CD4-positive, alpha-beta T cell treated with Interleukin-2 at 100 ng/mL for 4 hours (primary cell): ENCODE measurements at places on chromosomes 7 and 10.
A peak's percentile ranks its signal among the peaks of the same experiment; 100 is the strongest.

- DNase-seq: no peak
These were observed 215.2 kb downstream of the RPS24 start for GRCh38 chr10:78248651-78249464.

DNA sequence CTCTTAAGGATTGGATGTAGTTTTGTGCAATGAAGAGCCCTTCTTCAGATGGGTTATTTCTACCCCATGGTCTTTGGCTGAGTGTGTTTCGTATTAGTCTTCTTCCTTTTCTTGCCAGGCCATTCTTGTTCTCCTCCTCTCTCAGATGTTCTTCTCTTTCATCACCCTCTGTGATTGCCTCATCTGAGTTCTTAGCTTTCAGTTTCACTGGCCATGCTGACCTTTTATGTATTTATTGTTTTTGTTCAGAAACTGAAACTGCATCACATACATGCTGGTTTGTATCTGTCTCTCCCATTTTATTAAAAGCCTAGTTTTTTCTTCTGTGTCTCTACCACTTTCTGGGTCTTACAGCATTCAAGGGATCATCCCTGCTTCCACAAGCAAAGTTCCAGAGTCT, 21.7 kb upstream of the PCGF5 start:
- DNase-seq: peak; percentile 56

GRCh38 chr7:74657692-74658177, at the start of gene GTF2I:
Gene GTF2I (plus strand): TSS chr7:74657718. CDS start chr7:74689129, 31,411 bp downstream.
- no peak for DNase-seq

GRCh38 chr7:29289156-29290021, 94.8 kb downstream of the CHN2 start:
- no peak for DNase-seq

DNA sequence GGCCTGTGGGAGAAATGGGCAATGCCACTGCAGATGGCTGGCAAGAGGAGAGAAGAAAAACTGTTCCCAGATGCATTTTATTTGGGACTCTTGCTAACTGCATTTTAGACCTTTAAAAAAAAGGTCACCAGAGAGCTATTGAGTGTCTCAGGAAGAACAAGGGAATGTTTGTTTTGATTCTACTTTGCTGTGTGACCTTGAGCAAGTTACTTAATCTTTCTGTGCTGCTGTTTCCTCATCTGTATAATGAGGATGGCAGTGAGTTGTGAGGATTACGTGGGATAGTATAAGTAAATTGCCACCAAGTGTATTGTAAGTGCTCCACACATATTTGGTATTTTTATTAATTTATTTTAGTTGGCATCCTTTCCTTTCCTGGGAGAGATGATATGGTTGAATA, 142.0 kb upstream of the AGK start:
- no peak for DNase-seq

GRCh38 chr7:4784799-4785198, 9.4 kb downstream of the AP5Z1 start:
- no peak for DNase-seq

- DNase-seq: no peak
These were observed 105.6 kb downstream of the SVIL start for GRCh38 chr10:29529146-29529545.

DNA sequence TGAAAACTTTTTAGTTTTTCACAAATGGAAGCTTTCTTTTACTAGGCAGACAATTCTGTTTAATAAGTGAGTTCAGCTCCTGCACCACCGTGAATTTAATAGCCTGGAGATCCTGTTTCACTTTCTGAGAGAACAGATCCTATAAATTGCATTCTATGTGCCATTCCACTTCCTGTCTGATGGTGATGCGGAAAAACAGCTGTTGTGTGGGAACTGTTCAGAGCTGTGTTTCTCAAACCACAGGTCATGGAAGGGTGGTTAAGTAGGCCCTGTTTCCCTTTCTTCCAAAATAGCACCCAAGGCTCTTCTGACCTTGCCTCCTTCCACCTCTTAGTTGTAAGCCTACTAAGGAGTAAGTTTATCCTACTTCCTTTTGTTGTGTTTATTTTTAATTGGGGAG, 97.2 kb upstream of the DKK1 start:
- no peak for DNase-seq

GRCh38 chr10:60334991-60335390, 54.7 kb downstream of the ANK3 start:
- DNase-seq: no peak

DNA sequence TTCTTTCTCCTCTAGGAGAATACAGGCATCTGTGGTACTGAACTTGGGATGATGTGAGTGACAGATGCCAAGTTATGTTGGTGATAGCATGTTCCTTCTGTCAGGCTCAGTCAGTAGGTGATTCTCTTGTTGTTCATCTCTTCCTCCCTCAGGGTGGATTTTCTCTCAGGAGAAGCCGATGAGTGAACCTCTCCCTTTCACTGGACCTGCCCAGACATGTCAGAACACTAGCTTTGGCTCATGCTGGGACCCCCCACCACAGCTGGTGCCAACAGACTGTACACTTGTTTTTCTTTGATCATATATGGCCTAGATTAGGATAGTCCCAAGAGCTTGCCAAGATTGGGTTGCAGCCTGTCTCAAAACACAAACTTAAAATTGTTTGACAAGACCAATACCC, 129.4 kb downstream of the BMPER start:
- no peak for DNase-seq

GRCh38 chr10:71989661-71990454, 25.7 kb downstream of the CHST3 start:
- DNase-seq: no peak

DNA sequence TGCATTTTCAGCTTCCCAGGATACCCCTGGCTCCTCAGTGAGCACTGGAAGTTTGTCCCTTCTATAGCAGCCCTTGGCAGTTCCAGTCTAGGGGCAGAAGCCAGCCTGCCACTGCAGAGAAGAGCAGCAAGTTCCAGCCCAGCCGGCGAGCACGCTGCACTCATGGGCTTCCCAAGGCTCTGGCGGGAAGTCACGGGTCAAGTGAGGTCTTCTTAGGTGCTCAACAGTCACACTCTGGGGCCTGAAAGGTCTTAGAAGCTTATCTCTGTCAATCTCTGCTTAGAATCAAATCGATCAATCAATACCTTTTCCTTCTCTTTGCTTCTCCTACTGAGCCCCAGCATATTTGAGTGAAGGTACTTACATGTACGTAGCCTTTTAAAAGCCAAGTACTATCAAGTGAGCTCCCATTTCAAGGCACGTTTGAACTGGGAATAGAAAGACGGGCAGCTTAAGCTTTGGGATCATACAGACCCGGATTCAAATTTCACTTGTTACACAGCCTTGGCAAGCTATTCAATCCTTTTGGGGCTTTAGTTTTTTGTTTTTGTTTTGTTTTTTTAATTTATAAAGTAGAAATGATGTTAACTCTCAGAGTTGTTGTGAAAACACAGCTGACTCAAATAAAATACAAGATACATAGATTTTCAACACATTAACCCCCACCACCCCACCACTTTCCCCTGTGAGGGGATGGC, 152.6 kb upstream of the KLF14 start:
- no peak for DNase-seq

- no peak for DNase-seq
These were observed 21.5 kb downstream of the LAMB1 start for GRCh38 chr7:107981466-107981865.

GRCh38 chr7:132603220-132603833, 27.1 kb upstream of the PLXNA4 start:
- no peak for DNase-seq

DNA sequence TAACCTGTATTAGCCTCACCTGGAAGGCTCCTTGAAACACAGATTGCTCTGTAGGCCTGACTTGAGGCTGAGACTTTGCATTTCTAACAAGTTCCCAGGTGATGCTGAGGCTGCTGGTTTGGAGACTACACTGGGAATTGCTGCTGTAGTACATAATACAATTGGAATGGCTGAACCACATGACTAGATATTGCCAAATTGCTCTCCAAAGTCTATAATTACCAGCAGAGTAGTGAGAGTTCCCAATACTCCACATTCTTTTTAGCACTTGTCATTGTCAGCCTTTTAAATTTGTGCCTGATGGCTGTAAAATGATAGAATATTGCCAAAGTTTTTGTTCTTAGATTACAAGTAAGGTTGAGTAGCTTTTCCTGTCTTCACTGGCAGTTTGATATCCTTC, 39.9 kb downstream of the PLEKHA8 start:
- no peak for DNase-seq

GRCh38 chr10:11841375-11841774, 18.2 kb downstream of the PROSER2 start:
- DNase-seq: no peak

DNA sequence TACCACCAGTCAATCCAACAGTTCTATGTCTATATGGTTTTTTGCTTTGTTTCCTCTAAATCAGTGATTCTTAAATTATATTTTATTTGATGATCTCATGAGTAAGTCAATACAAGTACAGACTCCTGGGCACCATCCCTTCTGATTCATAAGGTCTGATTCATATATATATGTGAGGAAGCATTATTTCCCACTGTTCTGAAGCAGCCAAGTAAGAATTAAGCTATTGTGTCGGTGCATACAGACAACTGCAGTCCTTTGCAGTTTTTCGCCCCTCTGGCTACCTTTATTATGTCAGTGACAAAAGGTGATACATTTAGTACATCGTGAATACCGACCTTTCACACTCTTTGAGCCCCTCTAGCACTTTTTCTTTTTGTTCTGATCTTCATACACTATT, 1079.6 kb upstream of the C7orf33 start:
- DNase-seq: no peak
